ENCODE measurements at places on chromosomes 3 and 15.
A peak's percentile ranks its signal among the peaks of the same experiment; 100 is the strongest.

- DNase-seq, result no peak
Observed at GRCh38 chr15:52082197-52083036, 30.2 kb downstream of the BCL2L10 start.

- DNase-seq, result peak; percentile 87
Observed at GRCh38 chr15:31263751-31264558, 62.7 kb upstream of the KLF13 start.

DNA sequence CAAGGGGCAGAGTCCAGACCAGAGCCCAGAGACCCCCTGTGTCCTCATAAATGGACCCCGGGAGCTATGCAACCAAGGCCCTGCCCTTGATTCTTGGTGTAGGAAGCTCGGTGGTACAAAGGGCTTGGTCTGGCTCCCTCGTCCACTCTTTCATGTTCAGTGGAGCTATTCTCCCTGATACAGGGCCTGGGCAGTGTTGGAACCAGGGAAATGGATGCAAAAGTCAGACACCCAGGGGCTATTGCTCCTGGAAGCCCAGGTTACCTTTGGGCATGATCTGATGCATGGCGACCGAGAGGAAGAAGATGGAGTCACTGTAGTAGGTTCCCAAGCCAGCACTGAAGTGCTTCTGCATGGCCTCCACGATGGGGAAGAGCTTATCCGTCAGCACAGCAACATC lies 44.5 kb downstream of the XXYLT1 start:
- DNase-seq, result no peak

GRCh38 chr3:16916840-16917239 lies 32.1 kb downstream of the PLCL2 start:
- DNase-seq, result no peak

GRCh38 chr15:32838338-32838737 lies 120.5 kb downstream of the GREM1 start:
- DNase-seq, result peak; percentile 11

DNA sequence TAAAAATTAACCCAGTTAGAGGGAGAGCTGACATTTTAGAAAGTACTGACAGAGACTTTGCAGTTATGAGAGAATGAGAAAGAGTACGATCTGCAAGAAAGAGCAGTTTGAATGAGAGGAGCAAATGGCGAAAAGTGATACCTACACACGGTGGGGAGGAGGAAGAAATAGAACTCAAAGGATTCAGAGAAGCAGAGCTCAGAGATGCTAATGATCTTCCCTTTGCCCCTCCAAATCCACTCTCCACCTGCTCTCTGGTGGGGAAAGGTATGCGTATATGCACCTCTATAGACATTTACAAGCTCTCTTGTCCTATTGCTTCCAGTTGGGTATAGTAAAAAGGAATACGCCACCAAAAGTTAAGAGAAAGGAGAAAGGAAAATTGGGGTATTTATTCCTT lies 123.3 kb upstream of the TTC14 start:
- no peak for DNase-seq

GRCh38 chr3:38454884-38455638 lies 1.4 kb downstream of the ACVR2B start:
- peak; percentile 89 for DNase-seq

DNA sequence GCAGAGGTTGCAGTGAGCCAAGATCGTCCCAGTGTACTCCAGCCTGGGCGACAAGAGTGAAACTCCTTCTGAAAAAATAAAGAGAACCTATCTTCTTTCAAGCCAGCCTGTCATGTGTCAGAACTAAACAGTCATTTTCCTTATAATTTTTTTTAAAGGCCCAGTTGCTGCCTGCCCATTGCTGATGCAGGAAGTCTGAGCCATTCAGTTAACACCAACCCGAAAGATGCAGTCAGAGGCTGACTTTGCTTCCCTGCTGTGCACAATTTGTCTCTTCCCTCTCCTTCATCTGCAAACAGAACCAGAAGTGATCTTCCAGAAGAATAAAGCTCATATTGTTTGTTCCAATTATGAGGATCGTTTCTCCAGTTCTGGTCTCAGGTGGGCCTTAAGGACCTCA lies 220.6 kb downstream of the SLCO3A1 start:
- no peak for DNase-seq

- no peak for DNase-seq
Observed at GRCh38 chr3:72429589-72430353, 418.5 kb downstream of the SHQ1 start.

- DNase-seq, result no peak
Observed at GRCh38 chr3:52072471-52072870, 16.1 kb upstream of the DUSP7 start.

DNA sequence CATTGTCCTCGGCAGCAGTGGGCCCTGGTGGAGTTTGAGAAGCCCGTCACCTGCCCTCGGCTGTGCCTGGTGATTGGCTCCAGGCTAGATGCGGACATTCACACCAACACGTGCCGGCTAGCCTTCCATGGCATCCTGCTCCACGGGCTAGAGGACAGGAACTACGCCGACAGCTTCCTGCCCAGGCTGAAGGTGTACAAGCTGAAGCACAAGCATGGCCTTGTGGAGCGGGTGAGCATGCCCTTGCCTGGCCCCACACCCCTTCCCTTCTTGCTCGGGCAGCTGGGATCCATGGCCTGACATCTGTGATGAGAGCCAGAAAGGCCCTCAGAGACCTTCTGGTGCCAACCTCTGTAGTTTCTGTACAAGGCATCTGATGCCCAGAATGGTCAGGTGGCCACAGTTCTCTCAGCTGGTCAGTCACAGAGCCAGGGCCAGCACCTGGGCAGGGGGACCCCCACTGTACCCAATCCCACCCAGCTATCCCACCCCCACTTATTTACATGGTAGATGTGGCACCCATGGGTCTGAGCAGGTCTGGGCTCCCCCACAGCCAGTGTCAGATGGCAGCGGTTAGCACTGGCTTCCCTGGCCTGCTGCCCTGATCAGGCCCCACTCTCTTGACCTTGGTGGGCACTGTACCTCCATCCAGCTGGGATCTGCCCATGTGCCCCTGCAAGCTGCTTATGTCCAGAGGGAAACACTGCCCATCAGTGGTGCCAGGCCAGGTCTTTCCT lies 124.9 kb downstream of the DNAJB8 start:
- no peak for DNase-seq

DNA sequence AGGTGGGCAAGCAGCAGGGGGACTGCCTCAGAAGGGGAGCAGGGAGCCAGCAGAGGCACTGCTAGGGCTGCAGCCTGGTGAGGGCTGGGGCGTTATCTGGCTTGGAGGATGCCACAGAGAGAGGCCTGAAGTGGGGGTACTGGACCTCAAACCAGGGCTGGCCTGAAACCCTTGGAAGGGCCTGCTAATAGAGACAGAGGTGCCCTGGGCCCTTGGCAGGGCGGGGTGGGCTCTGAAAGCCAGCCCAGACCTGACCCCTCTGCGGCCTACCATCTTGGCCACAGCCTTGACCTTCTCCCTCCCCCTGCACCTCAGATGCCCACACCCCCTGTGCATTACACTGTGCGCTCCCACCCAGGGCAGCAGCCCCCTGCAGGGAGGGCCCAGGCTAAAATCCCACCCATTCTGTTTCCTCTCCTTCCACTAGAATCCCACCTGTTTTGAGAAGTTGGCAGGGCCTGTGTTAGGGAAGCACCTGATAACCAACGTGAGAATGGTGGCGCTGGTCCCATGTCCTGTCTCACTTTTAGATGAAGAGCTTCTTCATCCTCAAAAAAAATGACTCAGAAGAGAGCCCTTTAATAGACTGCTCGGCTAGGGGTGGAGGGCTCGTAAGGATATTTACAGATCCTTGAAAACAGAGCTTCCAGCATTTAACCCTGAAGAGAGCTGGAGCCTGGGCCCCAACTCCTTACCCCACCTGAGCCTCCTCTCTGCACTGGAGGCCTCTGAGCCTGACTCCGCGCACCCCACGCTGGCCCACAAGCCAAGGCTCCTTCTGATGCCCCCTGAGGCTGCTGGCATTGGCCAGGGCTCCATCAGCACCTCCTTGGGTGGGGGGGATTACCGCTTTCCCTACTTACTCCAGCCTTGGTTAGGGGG lies 29.8 kb downstream of the LOXL1 start:
- no peak for DNase-seq

DNA sequence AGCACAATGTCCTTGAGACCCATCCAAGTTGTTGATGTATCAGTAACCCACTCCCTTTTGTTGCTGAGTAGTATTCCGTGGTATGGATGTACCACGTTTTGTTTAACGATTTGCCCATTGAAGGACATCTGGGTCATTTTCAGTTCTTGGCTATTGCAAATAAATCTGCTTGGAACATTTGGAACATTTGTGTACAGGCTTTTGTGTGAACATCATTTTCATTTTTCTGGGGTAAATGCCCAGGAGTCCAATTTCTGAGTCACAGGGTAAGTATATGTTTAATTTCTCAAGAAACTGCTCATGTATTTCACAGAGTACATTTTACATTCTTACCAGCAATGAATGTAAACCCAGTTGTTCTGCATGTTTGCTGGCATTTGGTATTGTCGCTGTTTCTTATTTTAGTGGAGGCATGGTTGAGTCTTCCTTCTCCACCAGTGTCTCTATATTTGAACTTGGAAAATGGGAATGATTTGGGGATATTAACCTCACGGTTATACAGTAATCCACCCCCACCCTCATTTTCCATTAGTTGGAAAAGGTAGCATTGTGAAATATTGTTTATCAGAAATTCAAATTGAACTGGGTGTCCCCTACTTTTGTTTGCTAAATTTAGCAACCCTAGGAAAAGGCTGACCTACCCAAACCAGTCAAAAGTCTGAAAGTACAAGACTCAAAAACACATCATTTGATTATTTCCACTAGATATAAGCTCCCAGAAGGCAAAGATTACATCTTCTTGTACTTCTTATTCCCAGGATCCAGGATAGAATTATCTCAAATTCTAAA lies 30.8 kb downstream of the POMGNT2 start:
- DNase-seq, result no peak

DNA sequence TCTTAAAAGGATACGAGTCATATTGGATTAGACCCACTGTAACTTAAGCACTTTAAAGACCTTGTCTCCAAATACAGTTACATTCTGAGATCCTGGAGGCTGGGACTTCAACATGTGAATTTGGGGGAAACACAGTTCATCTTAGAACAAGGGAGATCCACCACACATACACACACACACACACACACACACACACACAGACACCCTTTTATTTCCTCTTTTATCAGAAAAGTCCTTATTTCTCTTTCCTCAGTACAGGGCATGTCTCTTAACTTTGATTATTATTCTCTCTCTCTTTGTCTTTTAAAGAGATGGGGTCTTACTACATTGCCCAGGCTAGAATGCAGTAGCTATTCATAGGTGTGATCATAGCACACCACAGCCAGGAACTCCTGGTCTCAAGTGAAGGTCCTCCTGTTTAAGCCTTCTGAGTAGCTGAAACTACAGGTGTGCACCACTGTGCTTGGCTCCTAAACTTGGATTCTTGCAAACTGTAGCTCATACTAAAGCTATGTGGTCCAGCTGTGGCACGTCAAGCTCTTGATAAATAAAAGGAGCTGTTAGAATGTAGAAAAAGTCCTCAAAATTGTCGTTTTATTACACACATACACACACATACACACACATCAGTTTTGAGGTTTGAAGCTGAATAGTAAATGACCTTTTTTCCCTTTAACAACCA lies 7.4 kb downstream of the GOLM2 start:
- DNase-seq, result no peak

DNA sequence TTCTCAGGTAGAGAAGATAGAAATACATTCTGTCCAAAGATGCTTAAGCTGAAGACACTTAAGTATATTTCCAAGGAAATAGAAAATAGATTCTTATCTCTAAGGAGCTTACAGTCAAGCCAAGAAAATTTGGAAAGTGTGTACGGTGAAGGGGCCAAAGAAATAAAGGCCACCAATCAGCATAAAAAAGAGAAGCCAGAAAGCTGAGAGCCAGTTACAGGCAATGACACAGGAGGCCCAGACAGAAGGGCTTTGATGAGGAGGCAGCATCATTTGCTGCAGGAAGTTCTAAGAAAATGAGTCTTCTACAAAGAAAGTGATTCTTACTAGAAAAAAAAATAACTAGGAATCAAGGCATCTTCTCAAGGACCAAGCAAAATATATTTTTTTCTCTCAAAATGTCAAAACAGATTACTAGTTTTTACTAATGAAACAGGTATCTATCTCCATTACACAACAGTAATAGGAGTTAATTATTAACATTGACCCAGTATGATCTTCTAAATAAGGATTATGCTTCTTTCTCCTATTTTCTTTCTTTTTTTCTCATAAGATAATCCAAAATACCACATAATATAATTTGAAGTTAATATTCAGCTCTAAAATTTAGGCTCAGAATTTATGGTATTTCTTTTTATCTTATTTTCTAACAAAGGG lies 82.1 kb upstream of the PHLDB2 start:
- no peak for DNase-seq

- DNase-seq, result no peak
Observed at GRCh38 chr3:122094125-122094524, 39.0 kb downstream of the CD86 start.

- peak; percentile 17 for DNase-seq
Observed at GRCh38 chr15:32718821-32719716, 1.3 kb downstream of the GREM1 start.

DNA sequence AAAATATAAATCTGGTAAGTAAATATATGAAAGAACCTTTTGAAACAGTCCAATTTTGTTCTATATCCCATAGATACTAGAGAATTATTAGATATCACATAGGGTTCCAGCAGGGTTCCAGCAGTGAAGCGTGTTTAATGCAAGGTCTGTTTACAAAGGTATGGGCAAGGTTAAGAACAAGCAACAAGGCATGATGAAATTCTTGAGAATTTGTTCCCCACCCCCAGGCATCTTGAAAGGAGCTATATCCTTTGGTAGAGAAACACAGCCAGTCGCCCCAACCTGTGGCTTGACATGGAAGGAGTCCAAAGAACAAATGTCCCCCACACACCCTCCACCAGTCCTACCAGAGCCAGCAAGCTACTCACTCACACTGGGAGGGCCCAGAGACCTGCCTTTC lies 18.6 kb upstream of the FNDC3B start:
- no peak for DNase-seq

DNA sequence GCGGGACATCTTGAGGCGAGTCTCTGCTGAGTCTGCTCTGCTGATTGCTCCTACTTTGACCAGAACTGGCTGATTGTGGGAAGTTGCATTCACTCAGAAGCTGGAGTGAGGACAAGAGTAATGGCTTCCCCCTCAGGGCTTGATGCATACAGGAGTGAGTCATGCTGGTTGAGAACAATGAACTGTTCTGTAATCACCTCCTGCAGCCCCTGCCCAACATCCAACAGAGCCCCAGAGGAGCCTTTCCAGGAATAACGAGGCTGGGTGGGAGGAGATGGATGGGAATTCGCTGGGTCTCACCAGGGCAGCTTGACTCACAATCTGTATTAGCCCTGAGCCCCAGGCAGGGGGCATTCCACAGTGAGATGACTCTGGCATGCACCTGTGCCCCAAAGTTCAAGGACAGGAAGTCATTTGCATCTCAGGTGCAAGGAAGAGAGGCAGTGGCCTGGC lies 85.0 kb downstream of the RAB11A start:
- DNase-seq, result no peak

All from posterior cingulate gyrus (tissue), 11 donors.